ENCODE measurements at places on chromosomes 2 and 18. TPM values are rescaled to one million over a fixed set of nuclear protein-coding genes. Genes with fewer than 3 reads are reported as not detected.

Gene KIF5C
- total RNA-seq, result 16.9 TPM

Gene GPR45
- not detected for total RNA-seq

DNA sequence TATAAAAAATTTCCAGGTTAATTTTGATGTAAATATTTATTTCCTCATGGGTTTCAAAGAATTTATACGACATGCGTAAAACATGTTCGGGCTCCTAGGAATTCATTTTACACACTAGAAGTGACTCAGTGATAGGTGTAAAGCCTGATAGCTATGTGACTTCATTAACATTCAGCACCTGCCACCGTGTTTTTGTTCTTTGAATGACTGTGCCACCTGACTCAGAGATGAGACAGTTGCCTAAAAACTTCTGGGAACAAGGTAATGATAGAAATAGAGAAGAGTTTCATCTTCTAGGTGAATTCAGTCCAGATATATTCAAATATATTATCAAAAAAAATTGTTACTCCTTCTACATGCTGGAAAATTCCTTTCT, 10.0 kb downstream of the IL1R2 start:
- peak overlapping the region; percentile 80 for H3K27ac ChIP-seq
- no peak overlapping the region for H3K4me3 ChIP-seq
- H3K27me3 ChIP-seq, result peaks cover 1% of the 10 kb centered on the region

DNA sequence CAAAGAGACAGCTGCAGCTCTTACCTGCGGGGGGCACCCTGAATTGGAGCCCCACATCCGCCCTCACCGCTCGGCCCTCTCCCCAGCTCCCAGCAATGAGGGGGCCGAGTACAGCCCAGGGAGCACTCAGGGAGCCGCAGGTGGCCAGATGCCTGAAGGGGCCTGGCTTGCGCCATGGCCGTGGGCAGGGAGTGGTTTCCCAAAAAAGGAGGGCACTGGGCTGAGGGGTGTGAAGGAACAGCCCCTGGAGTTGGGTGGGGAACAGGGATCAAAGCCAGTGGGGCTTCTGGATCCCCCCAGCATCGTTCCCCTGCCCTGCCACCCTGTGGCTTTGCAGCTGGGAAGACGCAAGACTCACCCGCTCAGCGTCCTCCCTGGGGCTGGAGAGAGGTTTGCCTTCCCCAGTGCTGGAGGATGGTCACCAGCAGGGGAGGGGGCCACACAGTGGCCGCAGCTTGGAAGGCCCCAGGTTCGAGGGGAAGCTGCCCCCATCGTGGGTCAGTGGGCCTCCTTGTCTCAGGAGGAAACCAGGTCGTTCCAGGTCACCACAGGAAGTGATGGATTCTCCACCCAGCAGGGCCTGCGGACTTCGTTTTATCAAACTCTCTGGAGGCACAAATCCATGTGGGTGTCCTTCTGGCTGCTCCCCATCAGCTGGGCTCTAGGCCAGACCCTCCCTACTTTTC, 68.2 kb upstream of the HPCAL1 start:
- DNase-seq, result no peak
- no peaks in the 10 kb centered on the region for H3K36me3 ChIP-seq
- H3K27ac ChIP-seq, result no peak overlapping the region
- H3K4me1 ChIP-seq, result peaks cover 7% of the 10 kb centered on the region
- no peaks in the 10 kb centered on the region for H3K27me3 ChIP-seq

DNA sequence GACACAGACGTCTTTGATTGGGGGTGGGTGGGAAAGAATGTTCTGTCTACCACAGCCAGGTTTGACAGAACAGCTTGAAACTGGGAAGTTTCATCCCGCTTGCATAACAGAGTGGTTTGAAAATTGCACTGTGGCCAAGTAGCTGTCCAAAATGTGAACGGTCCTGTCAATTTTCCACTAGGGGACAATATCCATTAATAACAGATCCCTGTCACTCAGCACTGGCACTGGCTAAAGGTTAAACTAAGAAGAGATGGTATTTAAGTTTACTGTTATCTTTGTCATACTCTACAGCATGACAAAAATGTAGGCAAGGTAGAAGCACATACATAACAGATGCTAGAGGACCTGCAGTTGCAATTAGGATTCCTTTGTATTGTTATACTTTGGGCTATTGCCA, 55.6 kb upstream of the ACMSD start:
- H3K27me3 ChIP-seq, result peaks cover 14% of the 10 kb centered on the region
- peak; percentile 59 for DNase-seq
- no peak overlapping the region for H3K27ac ChIP-seq

DNA sequence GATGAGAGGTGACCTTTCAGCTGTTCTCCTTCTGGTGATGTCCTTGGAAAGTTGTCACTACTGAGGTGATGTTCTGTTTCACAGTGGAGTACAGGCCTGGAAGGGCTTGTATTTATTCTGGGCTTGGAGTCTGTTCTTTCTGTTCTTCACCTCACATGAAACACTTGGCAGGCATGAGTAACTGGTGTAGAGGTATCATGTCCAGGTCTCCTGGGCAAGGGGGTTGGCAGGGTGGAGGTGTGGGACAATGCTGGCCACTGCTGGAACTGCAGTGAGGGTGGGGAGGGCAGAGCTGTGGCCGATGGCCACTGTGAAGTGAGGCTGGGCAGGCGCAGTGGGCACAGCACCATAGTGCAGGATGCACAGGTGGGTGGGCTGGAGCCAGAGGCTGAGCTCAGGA, 35.4 kb downstream of the PLEKHB2 start:
- DNase-seq, result no peak
- H3K4me1 ChIP-seq, result peaks cover 11% of the 10 kb centered on the region
- H3K36me3 ChIP-seq, result peaks cover 52% of the 10 kb centered on the region
- no peaks in the 10 kb centered on the region for H3K27me3 ChIP-seq
